HCEC 1CT (cell line): ENCODE measurements at places on chromosomes 2 and 18.
A peak's percentile ranks its signal among the peaks of the same experiment; 100 is the strongest.

DNA sequence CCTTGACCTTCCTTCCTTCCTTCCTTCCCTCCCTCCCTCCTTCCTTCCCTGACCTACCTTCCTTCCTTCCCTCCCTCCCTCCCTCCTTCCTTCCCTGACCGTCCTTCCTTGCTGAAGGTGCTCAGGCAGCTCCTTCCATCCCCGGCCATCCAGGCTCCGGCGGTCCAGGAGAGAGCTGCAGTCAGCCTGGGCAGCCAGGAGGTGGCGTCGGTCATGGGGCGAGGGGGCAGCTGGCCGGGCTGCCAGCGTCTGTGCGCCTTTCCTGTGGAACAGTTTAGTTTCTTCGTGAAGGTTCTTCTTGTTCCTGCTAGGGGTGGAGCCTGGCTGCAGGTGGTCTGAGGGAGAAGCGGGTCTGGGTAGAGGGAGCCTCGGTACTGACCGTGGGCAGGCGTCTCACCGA is 15.7 kb downstream of the GPR35 start:
- peak; percentile 21 for DNase-seq

DNA sequence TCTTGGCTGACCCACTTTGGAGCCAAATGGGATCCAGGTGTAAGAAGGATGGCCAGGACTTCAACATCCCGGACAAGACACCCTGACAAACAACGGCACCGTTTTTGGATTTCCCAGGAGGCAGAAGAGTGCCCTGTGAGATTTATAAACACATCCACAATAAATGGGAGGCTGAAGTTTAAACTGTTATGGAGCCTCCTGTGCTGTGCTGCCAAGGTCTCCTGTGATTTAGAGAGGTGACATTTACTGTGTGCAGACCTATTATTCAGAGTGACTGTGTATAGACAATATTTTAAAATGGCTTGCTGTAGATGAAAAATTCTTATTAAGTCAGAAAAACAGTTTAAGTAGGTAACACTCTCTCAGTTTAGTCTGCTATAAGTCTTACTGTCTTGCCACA is 401.5 kb upstream of the ETAA1 start:
- no peak for DNase-seq

GRCh38 chr18:49098386-49098785 is 147.6 kb upstream of the SMAD7 start:
- no peak for DNase-seq

GRCh38 chr2:134127496-134127895 is 126.4 kb upstream of the MGAT5 start:
- no peak for DNase-seq
